ENCODE measurements at places on chromosomes 6 and 20.

DNA sequence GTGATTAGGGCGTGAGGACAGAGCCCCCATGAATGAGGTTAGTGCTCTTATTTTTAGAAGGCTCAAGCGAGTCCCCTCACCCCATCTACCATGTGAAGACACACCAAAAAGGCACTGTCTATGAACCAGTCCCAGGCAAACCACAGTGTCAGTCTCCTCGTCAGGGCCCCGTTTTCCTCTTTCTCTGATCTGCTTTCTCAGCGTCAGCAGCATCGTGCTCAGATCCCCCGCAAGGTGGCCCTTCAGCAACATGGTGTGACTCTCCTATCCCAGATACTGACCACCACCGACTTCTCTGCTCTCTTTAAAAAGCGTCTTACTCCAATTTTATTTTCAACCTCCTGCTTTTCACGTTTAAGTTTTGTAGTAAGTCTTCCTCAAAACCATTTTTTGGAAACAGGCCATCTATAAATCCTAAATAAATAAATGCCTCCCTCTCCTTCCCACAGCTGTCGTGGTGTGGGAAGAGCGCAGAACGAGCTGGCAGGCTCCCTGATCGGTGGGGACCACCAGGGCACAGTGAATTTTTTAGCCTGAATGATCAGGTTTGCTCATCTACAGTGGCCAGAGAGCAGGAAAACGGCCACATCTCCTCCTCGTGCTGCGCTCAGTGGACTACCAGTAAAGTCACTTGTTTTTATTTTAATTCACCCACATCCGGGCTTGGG is 113.1 kb downstream of the BMP7 start:
- DNase-seq, result no peak

DNA sequence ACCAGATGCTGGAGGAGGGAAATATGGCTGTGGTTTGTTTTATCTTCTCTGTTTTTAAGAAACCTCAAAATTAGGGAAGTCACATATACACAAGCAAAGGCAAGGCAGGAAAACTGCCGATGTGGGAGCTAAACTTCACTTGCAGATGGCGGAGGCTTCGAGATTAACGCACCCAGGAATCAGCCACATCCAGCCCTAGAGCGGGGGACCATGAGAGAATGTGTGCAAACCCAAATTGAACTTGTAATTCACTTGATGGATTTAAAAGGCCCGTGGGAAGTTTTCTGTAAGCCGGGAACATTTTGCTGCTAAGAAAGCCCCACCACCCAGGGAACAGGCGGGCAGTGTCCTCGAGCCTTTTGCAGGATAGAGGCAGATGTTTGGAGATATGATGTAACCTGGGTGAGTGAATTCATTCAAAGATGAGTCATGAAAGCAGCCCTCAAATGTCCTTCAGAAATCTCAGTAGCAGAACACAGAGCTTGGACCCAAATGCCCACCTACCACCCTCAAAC is 39.9 kb downstream of the PREX1 start:
- peak; percentile 84 for DNase-seq

GRCh38 chr6:140821196-140821595 is 1311.5 kb upstream of the GJE1 start:
- no peak for DNase-seq

DNA sequence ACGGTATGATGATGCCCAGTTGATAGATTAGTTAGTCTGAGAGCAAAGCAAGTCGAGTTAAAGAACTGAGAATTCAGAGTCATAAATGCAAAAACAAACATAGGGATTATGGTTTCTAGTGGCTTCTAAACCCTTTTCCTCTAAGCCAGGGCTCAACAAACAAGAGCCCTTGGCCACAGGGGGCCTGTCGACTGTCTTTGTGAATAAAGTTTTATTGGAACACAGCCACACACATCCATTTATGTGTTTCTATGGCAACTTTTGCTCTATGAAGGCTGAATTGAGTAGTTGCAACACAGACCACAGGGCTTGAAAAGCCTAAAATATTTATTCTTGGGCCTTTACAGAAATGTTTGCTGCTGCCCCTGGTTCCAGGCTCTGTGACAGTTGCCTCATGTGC is 76.2 kb downstream of the SLC24A3 start:
- DNase-seq, result no peak

DNA sequence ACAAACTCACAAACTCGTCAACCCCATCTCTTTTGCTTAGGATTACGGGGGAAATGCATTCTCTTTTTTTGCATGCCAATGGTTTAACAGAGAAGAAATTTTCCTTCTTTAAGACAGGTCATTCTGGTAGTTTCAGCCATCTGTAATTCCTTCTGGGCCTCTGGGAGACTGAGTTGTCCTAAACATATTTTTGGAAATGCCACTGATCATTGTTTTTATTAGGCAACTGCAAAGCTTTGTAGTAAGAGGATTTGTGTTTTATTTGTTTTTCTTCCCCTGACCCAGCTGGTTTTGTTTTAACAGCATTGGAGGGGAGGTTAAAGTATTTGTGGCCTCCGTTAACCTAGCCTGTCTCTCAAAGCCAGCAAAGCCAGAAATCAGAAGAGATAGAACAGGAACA is 73.1 kb upstream of the ISM1 start:
- no peak for DNase-seq

DNA sequence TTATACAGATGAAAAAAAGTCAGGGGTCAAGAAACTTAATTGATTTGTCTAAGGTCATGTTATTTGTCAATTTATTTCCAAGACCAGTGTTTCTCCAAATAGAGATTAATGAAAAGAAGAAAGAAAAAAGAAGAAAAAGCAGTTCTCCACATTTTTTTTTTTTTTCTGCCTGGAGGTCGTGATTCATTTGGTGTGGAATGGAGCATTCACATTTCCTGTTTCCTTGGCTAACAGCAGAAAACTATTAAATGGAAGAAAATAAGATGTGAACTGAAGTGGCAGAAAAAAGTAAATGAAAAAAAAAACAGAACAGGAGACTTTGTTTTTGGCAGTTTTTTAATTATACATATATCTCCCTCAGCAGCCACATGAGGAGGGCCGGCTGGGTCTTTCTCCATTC is 470.8 kb upstream of the ZNF337 start:
- DNase-seq, result no peak

- no peak for DNase-seq
Measured at GRCh38 chr6:55438203-55438602, 110.9 kb downstream of the GFRAL start.

DNA sequence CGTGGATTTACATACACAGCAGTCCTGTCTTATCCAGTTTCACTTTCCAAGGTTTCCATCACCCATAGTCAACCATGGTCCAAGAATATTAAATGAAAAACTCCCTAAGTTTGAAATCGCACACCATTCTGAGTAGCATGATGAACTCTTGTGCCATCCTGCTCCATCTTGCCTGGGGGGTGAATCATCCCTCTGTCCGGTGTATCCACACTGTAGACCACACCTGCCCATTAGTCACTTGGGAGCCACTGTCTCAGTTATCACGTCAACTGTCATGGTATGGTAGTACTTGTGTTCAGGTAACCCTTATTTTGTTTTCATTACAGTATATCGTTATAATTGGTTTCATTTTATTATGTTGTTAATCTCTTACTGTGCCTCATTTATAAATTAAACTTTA is 38.5 kb downstream of the PTGIS start:
- no peak for DNase-seq

DNA sequence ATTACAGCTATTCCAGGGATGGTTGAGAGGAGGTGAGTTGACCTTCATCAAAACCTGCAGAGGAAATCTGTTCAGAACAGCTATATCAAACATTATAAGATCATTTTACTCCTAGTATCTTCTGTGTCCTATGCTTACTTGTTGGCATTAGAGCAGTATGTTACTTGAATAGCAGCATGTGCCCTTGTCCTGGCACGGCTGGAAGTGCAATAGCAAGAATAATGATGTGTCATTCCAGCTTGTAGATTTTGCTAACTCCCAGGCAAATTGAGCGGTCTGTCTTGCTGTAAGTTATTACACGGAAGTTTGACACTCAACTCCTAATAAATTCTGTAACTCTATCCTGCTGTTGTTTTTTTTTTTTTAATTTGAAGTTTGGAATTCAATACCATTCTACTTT is 385.5 kb downstream of the TENT5A start:
- no peak for DNase-seq

DNA sequence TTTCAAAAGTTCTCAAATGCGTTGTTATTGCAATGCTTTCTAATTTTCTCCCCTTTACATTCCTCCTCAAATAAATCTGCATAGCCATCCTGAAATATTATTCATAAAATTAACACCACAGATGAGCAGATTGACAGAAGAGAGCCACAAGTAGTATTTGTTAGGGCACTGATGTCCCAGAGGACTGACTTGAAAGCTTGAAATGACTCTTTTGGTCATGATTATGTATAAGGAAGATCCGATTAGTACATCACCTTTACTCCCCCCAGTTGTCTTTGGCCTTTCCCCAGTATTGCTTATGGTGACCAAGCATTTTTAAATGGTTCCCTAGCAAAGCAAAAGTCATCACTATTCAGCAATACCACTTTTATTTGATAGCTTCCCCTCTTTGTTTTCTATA is 187.6 kb downstream of the ADAT2 start:
- no peak for DNase-seq

- no peak for DNase-seq
Measured at GRCh38 chr6:129297592-129297991, 412.4 kb downstream of the ARHGAP18 start.

DNA sequence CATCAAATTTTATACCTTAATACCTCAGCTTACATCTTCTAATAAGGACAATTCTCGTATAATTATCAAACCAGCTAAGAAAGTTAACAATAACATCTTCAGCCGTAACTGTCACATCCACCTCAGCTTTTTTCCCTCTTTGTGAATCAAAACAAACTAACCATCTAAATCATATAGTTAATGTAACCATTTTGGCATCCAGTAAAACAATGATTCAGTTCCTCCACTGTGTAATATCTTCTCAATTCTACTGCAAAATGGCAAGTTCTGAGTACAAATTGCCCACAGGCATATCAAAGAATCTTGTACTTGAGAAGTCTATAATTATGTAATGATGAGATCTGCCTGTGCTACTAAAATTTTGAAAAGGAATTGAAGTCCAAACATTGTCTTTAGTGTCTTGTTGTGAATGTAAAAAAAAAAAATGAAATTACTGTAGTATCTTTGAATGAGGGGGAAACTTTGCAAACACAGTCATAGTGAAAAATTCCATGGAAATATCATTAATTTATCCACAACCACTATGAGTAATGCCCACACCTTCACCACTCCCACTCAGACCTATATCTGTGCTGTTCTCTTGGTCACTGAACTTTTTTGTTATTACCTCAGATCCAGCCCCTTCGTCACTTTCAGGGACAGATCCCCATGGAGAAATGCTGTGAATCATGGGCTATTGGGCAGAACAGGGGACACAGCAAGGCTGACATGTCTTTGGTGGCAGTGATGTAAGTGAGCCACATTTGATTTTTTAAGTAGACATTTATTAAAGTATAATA is 178.6 kb upstream of the RAB32 start:
- DNase-seq, result no peak

- DNase-seq, result no peak
Measured at GRCh38 chr6:53694810-53695394, 29.3 kb upstream of the KLHL31 start.

GRCh38 chr6:118680452-118681095 is 29.2 kb upstream of the CEP85L start:
- no peak for DNase-seq

GRCh38 chr6:53240761-53241160 is 92.1 kb upstream of the GCM1 start:
- DNase-seq, result peak; percentile 57

DNA sequence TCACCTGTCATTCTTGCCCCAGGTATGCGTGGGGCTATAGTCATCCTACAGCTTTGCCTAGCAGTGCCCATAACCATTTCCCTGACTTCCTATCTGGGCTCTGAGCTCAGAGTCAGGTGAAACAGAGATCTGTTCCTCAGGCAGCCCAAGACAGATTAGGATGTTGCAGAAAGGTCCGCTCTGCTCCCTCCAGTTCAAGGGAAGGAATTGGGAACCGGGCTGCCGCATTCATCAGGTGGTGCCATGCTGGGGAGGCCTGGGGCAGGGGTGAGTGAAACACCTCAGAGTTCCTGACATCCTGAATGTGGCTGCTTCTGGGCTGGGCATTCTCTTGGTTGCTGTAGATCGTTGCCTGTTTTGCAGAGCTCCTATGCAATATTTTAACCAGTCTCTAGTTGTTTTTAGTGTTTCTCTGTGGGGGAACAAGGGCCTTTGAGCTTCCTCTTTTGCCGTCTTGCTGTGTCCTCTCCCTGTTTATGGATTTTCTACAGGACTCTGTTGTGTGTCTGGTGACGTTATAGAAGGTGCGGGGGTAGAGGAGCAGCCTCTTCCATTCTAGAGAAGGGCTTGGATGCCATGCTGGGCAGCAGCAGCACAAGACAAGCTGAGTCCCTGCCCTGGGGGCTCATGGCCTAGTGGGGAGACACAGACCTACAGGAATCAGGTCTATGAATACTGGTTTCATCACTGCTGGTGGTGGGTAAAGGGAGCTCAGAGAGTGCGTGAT is 9.2 kb downstream of the ENTPD6 start:
- no peak for DNase-seq

DNA sequence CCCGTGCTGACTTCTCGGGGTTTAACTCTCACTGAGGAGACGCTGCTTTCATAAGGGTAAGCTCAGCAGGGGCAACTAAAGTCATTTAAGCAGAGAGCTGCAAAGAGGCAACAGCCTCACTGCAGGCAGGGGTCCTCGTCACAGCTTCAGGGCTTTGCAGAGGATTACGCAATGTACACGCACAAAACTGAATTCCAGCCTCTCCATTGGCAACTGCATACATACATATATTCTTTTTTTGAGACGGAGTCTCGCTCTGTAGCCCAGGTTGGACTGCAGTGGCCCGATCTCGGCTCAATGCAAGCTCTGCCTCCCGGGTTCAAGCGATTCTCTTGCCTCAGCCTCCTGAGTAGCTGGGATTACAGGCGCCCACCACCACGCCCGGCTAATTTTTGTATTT is 2.4 kb downstream of the GMEB2 start:
- no peak for DNase-seq

DNA sequence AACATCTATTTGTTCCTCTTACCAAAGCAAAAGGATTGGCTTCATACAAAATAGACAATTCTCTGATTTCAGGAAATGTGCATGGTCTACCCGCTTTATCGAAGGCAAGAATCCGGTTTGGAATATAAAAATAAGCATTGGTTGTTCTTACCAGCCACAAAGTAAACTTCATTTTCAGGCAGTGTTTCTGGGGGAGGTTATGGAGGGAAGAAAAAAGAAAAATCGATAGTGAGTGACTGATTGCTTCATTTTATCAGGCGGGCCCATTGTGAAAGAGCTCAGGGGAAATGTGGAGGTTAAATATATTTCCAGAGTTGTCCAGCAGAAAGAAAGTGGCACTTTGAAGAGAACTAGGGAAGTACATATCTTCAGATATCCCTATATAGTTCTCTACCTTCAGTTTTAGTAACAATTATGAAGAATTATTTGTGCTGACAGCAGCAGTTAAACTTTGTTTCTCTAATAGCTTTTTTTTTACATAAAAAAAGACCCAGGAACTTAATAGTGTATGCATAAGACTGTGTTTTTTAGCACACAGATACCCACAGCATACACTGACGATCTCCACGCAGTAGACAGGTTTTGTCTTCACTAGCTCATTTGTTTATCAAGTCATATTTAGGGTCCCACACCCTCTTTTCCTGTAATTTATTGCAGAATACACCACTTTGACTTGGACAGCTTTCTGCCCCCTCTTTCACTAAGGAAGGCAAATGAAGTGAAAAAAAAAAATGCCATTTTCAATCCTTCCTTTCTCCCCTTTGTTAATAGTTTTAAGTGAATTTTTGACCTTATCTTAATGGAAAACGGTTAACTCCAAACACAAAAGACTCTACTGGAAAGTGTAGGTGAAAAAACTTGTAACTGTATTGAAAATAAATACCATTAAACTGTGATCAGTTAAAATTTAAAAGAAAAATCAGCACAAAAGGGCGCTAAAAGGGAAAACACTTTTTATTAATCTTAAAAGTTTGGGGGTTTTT is 2.9 kb downstream of the POU3F2 start:
- DNase-seq, result no peak

GRCh38 chr20:54545676-54546358 is 70.4 kb downstream of the DOK5 start:
- no peak for DNase-seq
